ENCODE measurements at places on chromosomes 7 and 10. TPM values are rescaled to one million over a fixed set of nuclear protein-coding genes. Genes with fewer than 3 reads are reported as not detected.

DNA sequence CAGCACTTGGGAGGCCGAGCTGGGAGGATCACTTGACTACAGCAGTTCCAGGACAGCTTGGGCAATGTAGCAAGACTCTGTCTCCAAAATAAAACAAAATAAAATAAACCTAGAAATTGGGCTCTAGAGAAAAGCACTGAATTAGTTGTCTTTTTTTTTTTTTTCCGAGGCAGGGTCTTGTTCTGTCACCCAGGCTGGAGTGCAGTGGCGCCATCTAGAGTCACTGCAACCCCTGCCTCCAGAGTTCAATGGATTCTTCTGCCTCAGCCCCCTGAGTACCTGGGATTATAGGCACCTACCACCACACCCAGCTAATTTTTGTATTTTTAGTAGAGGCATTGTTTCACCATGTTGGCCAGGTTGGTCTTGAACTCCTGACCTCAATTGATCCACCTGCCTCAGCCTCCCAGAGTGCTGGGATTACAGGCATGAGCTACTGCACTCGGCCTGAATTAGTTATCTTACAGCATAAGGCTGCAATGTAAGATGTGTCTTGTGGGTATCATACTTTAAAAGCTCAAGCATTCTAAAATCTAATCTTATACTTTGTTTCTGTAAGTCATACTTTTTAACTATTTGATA, 12.8 kb downstream of the MEIG1 start:
- no peaks in the 10 kb centered on the region for H3K36me3 ChIP-seq
- DNase-seq: no peak
- H3K27ac ChIP-seq: no peak overlapping the region
- H3K4me1 ChIP-seq: no peaks in the 10 kb centered on the region
- H3K27me3 ChIP-seq: no peaks in the 10 kb centered on the region
- no peak overlapping the region for H3K4me3 ChIP-seq

- H3K27me3 ChIP-seq: no peaks in the 10 kb centered on the region
- peaks cover 6% of the 10 kb centered on the region for H3K36me3 ChIP-seq
- H3K27ac ChIP-seq: no peak overlapping the region
- no peak for DNase-seq
- H3K4me1 ChIP-seq: no peaks in the 10 kb centered on the region
- no peak overlapping the region for H3K4me3 ChIP-seq
Observed at GRCh38 chr10:26770069-26770468, 72.6 kb downstream of the PDSS1 start.

The NYAP1 gene
- 12.0 TPM for total RNA-seq

The SMKR1 gene
- total RNA-seq: 2.9 TPM

DNA sequence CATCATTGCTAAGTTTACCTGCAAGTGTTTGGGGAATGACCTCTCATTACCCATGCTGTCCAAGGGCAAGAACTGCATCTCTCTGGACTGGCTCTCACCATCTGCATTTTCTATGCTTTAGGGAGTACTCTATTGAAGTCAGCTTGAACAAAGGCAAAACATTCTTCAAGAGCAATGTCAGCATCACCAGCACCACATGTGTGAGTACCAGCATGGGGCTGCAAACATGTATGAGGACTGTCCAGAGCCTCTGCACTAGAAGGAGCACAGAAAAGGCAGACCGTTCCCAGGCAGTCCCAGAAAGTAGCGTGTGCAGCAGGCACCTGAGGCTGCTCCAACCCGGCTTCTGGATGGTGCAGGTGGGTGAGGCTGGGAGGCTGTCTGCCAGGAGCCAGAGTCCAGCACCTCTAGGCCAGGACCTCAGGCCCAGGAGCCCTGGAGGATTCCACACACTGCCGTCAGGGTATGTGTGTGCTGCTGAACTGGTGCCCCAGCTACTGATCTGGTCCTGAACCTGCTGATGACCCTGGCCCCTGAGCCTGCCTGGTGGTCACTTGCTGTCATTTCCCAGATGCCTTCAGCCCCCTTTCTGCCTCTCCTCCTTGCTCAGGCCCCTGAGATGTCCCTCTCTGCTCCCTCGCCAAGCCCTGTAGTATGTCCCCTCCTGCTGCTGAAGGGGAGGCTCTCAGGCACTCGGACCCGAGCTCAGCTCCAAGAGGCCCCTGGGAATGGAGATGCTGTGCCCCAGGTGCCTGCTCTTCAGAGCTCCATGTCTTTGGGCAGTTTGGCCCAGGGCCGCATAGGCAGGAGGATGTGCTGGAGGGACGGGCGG, 20.7 kb downstream of the ANTXRL start:
- H3K4me1 ChIP-seq: peaks cover 13% of the 10 kb centered on the region
- no peak for DNase-seq
- no peak overlapping the region for H3K27ac ChIP-seq
- H3K4me3 ChIP-seq: no peak overlapping the region
- H3K36me3 ChIP-seq: no peaks in the 10 kb centered on the region

GRCh38 chr7:144063710-144064109, 5.9 kb upstream of the OR2A25 start:
- H3K36me3 ChIP-seq: no peaks in the 10 kb centered on the region
- H3K27me3 ChIP-seq: no peaks in the 10 kb centered on the region
- DNase-seq: no peak
- H3K4me3 ChIP-seq: no peak overlapping the region
- H3K4me1 ChIP-seq: no peaks in the 10 kb centered on the region
- H3K27ac ChIP-seq: no peak overlapping the region

- no peaks in the 10 kb centered on the region for H3K36me3 ChIP-seq
- H3K27ac ChIP-seq: peak overlapping the region; percentile 50
- DNase-seq: peak; percentile 80
- no peaks in the 10 kb centered on the region for H3K27me3 ChIP-seq
- peaks cover 30% of the 10 kb centered on the region for H3K4me1 ChIP-seq
Observed at GRCh38 chr10:128526791-128527375, 400.7 kb upstream of the MKI67 start.

DNA sequence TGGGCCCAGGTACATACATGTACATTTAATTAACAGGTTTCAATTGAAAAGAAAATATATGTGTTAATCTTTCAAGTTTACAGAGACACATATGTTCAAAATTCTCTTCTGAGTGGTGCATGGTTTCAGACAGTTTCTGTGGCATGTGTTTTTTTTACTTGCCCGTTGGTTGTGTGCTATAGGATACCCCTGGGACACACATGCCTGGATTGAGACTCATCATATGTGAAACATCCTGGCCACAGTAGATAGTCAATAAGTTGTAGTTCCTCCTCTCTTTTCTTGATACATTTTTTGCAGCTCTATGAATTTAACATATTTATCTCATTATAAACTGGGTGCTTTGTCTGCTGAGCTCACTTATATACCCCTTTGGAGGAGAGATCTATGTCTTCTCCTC, 207.8 kb upstream of the CTBP2 start:
- no peaks in the 10 kb centered on the region for H3K36me3 ChIP-seq
- peaks cover 8% of the 10 kb centered on the region for H3K4me1 ChIP-seq
- H3K27me3 ChIP-seq: no peaks in the 10 kb centered on the region
- H3K27ac ChIP-seq: no peak overlapping the region
- H3K4me3 ChIP-seq: no peak overlapping the region

- no peak overlapping the region for H3K4me3 ChIP-seq
- no peak overlapping the region for H3K27ac ChIP-seq
- H3K27me3 ChIP-seq: no peaks in the 10 kb centered on the region
- no peaks in the 10 kb centered on the region for H3K36me3 ChIP-seq
Observed at GRCh38 chr7:8640671-8641070, 207.3 kb downstream of the NXPH1 start.

DNA sequence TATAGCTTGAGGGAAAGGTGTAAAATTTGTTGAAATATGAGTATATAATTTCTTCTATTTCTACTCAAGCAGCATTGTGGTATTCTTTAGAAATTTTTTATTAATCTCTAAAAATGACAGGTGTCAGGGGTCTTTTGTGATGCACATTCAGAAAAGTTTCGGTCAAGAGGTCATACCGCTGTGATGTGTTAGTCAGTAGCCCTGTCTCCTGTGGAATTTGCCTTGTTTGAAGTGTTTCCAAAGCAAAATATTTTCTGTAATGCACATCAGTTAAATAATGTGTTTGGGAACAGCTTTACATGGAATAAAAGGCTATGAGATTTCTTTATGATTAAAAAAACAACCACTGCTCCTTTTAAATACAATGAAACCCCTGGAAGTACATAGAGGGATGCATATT, 35.8 kb downstream of the FOXP2 start:
- no peak for DNase-seq
- H3K27ac ChIP-seq: no peak overlapping the region
- no peaks in the 10 kb centered on the region for H3K4me1 ChIP-seq
- no peaks in the 10 kb centered on the region for H3K36me3 ChIP-seq

Measured in spinal cord (tissue), 10 donors.